ENCODE measurements at places on chromosomes 2 and 18. TPM values are rescaled to one million over a fixed set of nuclear protein-coding genes. Genes with fewer than 3 reads are reported as not detected.

DNAJC5G gene
- total RNA-seq, result 0.39 TPM

CACNB4 gene
- 1.8 TPM for total RNA-seq

ATP5MC3 gene
- 104 TPM for total RNA-seq

GPR39 gene
- total RNA-seq, result not detected

CAPN14 gene
- not detected for total RNA-seq

IL36A gene
- not detected for total RNA-seq

DCC gene
- 1.9 TPM for total RNA-seq

SCN7A gene
- total RNA-seq, result 10.7 TPM

ZNF521 gene
- 51.7 TPM for total RNA-seq

CAB39 gene
- total RNA-seq, result 62.7 TPM

DSC2 gene
- 4.3 TPM for total RNA-seq

FAM124B gene
- total RNA-seq, result 0.50 TPM

SERPINB10 gene
- total RNA-seq, result not detected

TTC31 gene
- 13.3 TPM for total RNA-seq

IL1RL2 gene
- 1.3 TPM for total RNA-seq

GRHL1 gene
- 1.3 TPM for total RNA-seq

CFAP65 gene
- total RNA-seq, result not detected

HJURP gene
- total RNA-seq, result 3.6 TPM

DSG2 gene
- 2.2 TPM for total RNA-seq
